ENCODE measurements at places on chromosomes 5 and 9.
A peak's percentile ranks its signal among the peaks of the same experiment; 100 is the strongest.

DNA sequence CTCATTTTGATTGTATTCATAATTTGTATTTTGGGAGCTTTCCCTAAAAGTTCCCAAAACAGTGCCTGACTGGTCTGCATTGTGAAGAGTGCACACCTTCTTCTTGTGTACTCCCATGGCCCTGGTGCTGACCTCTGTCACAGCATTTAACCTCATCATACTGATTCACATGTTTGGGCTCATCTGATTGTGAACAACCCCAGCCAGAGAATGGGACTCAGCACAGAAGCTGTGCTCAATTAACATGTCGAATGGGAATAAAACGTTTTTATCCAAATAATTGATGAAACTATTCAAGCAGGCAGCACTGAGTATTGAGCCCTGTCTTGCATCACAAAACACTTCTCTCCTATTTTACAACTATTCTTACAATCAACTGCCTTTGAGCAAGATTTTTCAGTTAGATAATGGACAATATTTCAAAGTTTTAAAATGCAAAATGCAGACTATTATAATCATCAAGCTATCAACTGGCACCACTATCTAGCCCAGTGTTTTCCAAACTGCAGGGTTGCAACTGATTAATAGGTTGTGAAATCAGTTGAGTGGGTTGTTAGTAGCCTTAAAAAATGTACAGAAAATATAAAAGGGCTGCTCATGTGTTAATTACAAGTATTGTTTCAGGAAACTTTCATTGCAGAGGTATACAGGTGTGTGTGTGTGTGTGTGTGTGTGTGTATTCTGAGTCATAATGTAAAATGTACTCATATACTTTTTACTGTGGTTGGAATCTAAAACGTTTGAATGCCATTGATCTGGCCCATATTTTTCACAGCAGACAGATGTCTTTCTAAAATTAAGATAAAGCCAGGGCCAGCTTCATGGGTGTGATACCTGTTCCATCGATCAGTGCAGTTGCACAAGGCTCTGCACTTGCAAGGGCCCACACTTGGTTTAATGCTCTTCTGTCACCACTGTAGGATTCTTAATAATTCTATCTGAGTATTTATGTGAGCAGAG is 190.5 kb downstream of the PIK3R1 start:
- ATAC-seq, result peak; percentile 65

DNA sequence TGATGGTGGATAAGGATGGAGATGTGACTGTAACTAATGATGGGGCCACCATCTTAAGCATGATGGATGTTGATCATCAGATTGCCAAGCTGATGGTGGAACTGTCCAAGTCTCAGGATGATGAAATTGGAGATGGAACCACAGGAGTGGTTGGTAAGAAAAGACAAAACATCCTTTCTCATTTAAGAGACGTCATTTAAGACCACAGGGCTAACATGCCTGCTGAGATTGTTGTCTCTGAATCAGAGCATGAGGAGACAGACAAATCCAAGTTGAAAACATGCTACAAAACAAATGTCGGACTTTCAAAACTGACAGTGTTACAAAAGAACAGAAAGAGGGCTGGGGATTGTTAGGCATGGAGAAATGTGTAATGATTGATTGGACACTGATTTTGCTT is 4.6 kb downstream of the CCT5 start:
- ATAC-seq, result no peak

GRCh38 chr9:78839252-78839651 is 542.3 kb downstream of the PSAT1 start:
- ATAC-seq, result no peak

GRCh38 chr5:126746290-126746689 is 30.6 kb upstream of the LMNB1 start:
- no peak for ATAC-seq

DNA sequence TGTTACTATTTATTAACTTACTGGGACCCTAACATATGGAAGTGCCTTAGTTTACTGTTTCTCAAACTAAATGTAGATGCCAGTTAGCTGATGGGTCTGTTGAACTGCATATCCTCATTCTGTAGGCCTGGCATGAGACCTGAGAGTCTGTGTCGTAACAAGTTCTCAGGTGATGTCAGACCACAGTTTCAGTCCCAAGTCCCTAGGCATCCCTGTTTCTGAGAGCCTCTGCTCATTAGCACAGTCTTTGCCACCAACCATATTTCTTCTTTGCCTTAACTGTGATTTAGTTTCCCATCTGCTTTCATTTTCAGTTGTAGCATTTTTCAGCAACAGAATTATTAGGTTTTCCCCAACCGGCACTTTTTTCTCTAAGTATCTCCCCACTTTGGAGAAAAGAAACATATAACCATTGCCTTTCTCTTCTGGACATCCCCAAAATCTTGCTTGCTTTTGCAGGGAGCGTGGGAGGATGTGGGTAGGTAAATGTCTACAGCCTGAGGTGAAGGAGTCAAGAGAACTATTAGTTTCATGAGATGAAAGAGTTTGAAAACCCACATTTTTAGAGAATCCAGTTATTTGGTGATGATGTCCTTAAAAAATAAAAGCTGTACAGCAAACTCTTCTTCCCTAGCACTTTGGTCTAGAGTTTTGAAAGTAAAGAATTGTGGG is 74.6 kb downstream of the NUDT12 start:
- no peak for ATAC-seq

GRCh38 chr5:153791339-153791738 is 247.4 kb downstream of the FAM114A2 start:
- no peak for ATAC-seq

DNA sequence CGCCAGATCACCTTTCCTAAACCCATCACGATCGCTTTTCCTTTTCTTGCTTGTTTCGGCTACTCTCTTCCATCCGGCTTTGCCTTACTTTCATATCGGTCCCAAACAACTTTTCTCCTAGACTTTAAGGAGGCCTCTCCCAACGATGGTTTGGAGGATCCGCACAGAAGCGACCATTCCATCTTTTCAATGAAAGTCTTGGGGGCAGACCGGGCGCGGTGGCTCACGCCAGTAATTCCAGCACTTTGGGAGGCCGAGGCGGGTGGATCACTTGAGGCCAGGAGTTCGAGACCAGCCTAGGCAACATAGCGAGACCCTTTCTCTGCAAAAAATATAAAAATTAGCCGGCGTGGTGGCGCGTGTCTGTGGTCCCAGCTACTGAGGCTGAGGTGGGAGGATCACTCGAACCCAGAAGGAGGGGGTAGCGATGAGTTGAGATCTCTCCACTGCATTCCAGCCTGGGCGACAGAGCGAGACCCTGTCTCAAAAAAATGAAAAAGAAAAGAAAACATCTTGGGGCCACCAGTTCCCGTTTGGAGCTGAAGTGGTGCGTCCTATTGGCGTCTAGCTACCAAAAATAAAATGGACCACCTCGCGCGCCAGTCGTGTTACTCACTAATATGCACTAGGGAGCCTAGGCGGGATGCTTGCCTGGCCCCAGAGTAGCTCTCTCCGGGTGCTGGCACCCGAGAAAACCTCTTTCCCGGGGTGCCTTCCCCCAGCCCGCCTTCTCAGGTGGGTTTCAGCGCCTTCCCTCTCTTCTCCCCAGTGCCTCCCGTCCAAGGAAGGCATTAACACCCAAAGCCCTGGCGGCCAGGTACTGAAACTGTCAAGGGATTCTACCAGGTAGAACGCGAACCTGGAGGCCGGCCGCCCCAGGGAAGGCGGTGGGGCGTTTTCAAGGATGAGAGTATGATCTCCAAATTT is 800 bp upstream of the AP3B1 start:
- peak; percentile 30 for ATAC-seq

- no peak for ATAC-seq
Measured at GRCh38 chr9:79694676-79695400, 123.1 kb downstream of the TLE4 start.

- ATAC-seq, result no peak
Measured at GRCh38 chr9:98024702-98025101, 31.8 kb upstream of the NANS start.

DNA sequence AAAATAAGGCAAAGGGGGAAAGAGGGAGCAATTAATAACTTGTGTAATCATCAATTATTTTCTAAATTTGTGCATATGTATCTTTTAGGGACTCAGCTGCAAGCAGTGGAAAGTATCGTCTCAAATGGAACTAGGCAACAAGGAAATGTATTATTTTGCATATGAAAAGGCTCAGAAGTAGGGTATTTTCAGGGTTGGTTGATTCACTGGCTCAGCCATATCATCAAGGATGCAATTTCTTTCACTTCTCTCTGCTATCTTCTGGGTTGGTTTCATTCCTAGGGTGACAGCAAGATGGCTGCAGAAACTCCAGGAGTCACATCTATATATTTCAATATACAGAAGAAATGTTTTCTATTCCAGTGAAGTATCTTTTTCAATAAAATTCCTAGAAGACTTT is 509.8 kb downstream of the DMAC1 start:
- no peak for ATAC-seq

- no peak for ATAC-seq
Measured at GRCh38 chr9:124213396-124213795, 44.4 kb upstream of the NEK6 start.

- no peak for ATAC-seq
Measured at GRCh38 chr9:131836021-131836420, 96.1 kb upstream of the RAPGEF1 start.

DNA sequence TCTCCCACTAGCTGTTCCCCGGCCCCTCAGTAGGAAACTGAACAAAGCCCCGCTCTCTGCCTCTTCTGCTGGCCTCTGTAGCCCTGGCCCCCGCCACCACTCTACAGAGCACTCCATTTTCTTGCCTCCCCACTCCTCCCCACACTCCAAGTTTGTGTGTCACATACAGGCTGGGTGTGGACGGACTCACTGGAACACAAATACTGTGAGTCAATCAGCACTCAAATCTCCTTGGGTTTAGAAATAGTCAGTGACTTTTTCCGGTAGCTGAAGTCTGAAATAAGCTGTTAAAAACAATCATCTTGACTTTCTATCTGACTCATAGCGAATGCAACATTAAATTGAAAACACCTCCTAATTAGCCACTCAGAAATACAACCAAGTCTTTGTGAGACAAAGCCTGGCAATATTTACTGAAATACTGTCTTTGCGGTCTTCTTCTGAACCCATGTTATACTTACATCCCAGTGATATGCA is 122.5 kb downstream of the LHFPL2 start:
- ATAC-seq, result peak; percentile 76

- ATAC-seq, result no peak
Measured at GRCh38 chr9:80492221-80492620, 920.5 kb downstream of the TLE4 start.

DNA sequence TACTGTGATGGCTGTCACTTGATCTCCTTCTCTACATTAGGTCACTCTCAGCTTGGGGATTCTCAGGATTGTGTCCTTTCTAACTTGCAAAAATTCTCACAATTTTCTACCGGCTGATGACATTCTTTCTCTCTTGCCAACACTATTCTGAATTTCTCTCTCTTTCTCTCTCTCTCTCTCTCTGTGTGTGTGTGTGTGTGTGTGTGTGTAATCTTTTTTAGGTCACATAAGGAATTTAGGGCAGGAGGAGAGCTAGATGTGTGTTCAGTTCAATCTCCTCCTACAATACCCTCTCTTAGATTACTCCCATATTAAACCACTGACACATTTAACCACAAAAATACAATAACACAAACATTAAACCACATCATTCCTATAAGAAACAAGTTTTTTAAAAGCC is 242.3 kb upstream of the NREP start:
- ATAC-seq, result no peak

GRCh38 chr9:18684593-18685317 is 210.8 kb downstream of the ADAMTSL1 start:
- ATAC-seq, result no peak

- peak; percentile 98 for ATAC-seq
Measured at GRCh38 chr9:99433555-99433954, 211.5 kb downstream of the SEC61B start.

DNA sequence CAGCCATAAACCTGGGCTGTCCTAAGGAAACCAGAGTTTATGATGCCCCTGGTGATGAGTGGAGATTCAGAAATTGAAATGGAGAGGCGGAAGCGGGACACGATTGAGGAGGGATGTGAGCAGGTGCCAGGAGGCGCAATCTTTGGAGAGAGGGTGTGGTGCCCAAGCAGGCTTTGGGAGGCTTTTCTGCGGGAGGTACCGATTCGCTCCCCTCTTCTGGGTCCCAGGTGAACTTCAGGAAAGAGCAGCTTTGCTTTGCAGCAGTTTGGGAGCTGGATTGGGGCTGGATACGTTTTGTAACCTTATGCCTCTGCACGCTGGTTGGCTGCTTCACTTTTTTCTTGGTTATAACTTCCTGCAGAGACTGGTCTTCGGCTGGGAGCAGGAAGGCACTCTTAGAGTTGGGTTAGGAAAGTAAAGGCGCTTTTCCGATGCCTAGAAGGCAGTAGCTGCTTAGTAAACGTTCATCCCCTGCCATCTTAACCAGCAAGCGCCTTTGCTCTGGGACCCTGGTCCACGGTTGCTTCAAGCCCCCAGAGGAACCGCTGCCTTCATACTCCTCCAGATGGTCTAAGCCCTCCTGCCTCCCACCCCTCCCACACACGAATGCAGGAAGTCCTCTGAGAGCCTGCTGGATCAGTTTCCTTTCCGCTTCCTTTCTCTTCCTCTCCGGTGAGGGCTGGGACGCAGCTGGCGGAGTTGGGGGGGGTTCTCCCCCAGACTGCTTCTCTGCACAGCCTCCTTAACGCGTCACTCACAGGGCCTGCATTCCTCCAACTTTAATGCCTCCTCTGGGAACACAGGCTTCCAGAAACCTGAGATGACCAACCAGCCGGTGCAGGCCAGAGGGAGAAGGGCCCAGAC is 15.2 kb upstream of the NEK6 start:
- ATAC-seq, result no peak

DNA sequence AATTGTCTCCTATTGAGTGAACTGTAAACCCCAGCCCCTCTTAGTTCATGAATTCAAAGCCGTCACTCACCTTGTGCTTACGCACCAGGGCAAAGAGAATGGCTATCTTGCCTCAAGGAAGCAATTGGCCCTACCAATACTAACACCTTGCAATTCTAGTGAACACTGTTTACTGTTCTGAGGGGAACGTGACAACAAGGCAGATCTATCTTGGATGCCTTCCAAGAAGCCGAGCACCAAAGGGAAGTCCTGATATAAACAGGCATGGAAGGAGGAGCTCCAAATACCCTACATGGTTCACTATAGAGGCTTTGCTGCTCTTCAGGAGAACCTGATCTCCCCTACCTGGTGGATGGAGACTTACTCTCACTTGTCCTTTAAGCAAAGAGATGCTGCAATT is 1.7 kb upstream of the PLPPR1 start:
- no peak for ATAC-seq

DNA sequence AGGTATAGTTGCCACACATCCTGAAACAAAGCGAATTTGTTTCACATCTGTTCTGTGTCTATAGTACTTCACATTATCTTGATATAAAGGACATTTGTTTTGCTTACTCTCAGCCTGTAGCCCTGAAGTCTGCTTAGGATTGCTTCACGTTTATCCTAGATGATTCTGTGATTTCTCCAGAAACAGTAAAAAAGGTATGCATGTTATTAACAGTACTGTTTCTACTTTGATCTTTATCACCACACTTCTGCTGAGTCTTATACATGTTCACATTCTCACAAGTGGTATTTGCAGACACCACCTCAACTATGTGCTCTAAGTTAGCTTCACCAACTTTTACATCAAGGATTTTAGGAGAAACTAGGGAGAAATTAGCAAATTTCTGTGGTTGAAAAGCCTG is 47.4 kb upstream of the ADAMTS19 start:
- no peak for ATAC-seq

All from activated CD4-positive, CD25-positive, alpha-beta regulatory T cell treated with anti-CD3 and anti-CD28 coated beads, Interleukin-2, amount 50 U/mL, for 24 hours (primary cell).